ENCODE measurements at places on chromosomes 2 and 18. TPM values are rescaled to one million over a fixed set of nuclear protein-coding genes. Genes with fewer than 3 reads are reported as not detected.

Gene MBP
- 43.0 TPM for total RNA-seq

Gene USP40
- 37.3 TPM for total RNA-seq

DNA sequence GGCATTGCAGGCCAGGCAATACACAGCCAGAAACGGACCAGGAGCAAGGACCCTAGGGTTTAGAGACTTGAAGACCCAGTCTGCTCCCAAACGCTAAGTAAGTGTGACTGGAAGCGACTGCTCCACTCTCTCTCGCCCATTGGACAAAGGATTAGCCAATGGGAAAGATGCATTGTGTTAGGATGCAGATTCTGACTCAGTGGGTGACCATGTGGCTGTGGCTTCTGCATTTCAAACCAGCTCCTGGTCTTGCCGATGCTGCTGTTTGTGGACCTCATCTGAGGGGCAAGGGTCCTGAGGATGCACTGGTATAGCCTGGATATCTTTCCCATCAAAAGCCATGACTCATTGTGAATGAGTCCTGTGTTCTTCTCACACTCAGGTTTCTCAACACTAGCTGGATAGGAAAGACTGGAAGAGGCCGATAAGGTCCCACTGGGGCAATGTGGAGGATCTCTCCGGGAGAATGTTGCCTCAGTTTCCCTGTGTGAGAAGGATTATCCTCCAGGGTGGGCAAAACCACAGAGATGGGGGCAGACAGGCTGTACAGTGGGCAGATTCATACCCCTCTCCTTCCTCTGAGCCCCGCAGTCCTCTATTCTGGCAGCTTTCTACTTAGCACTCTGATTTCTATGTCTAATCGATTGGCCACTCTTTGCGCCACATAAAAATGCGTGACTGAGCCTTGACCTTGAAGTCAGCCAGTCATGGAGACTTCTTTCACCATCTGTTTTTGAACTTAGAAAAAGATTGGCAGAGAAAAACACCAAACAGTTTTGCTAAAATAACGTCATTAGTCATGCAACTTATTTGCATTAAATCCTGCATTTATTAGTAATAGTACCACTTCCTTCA lies 257.1 kb downstream of the PRKCE start:
- DNase-seq: peak; percentile 87

GRCh38 chr18:14974576-14974975 lies 226.6 kb downstream of the ANKRD30B start:
- no peak for DNase-seq

- DNase-seq: peak; percentile 79
Measured at GRCh38 chr18:76922107-76922506, 99.8 kb downstream of the ZNF236 start.

DNA sequence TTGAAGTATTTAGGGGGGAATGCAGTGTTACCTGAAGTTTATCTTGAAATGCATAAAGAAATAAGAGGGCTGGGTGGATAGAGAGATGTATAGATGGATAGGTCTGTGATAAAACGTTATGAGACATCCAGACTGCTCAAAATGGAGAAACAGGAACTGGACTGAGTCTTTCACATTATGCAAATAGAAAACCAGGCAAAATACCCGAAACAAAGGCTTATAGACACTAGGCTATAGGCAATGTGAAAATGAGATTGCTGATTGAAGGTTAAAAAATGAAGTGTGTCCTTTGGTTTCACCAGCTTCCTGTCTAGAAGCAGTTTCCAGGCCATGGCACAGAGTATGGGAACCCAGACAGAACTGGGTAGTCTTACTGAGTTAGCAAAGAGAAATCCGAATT lies 24.9 kb upstream of the SLC3A1 start:
- DNase-seq: no peak

Data from tongue (tissue), 3 donors.